Astrocyte of the hippocampus (primary cell): ENCODE measurements at places on chromosomes 3 and 15.

DNA sequence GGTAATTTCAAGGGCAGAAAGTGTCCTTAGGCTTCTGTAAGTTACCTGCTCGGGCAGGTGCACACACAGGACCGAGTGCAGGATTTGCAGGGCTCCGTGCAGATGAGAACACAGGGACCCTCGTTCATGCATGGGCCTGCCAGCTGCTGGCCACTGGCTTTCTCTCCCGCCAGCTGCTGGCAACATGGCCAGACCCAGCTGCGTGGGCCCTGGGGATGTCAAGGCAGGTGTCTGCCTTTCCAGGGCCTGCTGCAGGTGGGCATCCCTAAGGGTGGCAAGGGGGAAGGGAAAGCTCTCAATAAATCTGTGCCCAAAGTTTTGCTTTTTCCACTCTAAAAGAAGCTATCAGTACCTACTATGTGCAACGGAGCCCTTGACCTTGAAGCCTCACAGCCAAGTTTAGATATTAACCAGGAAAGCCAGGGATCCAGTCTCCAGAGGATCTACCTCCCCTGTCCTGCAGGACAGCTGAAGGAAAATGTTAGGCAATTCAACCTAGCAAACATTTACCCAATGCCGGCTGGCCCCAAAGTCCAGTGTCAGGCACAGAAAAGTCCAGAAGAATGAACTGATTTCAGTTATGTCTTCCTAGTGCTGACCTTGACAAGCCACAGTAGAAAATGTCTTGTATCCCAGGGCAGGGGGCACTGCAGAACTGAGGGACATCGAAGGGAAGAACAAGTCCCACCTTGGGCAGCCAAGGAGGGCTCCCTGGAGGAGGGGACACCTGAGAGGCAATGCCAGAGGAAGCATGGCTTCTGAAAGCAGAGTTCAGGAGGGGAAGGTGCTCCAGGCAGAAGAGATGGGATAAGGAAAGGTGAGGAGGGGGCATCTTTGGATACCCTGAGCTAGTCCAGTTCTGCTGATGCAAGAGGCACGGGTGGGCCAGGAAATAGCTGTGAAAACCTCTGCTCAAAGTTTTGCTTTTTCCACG lies 26.4 kb downstream of the NUP210 start:
- no peak for DNase-seq

DNA sequence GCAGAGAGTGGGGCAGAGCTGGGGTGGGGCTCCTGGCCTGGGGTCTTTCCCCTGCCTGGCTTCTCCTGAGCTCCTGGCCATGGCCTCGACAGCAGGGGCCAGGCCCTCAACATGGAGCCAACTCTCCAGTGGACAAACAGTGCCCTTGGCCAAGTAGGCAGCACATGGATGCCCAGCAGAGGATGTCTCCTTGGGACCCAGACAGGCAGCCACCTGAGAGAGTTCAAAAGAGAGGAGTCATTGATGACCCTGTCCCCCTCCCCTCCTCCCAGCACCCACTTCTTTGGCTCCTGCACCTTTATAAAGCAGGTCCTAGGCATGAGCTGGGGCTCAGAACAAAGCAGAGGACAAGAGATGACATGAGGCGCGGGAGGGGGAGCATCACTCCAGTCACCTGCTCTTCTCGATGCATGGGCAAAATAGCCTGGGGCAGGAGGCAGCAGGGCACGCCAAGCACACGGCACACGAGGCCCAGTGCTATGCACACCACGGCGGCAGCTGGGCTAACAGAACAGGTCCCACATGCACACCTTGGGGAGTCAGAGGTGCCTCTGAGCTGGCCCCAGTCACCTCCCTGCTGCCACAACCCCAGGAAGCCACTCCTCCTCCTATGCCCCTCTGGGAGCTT lies 27.4 kb downstream of the SHISA5 start:
- DNase-seq = no peak

GRCh38 chr3:128805772-128806171 lies 73.6 kb upstream of the ACAD9 start:
- DNase-seq = no peak

DNA sequence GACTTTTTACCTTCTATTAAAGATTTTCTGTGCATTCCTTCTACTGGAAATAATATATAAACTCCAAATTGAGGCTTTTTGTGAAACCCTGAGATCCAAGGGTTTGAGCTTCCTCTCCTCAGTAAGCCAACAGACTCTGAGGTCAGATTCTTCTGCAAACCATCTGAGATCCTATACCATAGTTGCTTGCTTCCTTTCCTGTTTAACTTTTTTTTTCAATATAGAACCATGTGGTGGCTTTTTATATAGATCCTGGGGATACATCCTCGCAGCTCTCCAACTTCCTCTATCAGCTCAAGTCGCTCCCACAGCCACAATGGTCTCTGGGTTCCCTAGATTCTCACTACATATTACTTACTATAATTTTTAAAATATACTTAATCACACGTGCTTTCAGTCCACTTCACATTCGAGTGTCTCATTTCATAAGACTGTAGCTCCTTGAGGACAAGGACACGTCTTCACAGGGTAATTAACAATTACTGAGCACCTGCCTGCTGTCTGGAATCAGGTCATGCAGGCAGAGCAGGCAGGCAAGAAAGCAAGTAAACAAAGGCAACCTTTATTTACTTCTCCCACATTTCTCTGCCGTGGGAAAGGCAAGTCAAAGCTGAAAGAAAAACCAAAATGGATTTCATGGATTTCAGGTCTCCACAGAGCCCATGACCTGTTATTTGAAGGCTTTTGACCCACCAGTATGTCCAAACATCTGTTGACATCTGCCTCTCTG lies 941.5 kb downstream of the FHIT start:
- DNase-seq = no peak

DNA sequence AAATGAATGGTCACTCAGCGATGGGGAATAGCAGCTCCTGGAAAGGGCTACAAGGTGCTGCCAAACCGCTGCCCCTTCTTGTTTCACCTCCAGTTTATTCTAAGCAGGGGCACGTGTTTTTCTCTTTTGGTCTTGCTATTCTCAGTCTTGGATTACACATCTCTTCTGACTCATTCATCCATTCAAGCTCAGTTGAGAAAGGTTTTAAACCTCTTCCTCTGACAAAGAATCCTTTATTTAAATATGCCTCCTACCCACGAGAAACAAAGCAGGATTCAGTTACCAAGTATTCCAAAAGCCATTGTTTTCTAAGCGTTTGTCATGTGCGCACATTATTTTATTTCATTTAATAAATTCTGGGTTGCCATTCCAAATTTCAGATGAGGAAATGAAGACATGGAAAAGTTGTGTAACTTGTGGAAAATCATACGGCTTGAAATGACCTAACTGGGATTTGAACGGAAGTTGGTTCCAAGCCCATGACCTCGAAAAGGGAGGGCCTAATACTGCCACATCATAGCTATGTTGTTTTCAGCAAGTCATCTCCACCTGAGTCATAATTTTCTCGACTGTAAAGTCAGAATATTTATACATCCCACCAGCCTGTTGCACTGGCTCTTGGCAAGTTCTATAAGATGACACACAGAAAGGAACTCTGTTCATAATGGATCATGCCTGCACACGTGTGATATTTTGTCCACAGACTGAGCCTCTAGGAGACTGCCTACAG lies 292.0 kb upstream of the SLCO3A1 start:
- DNase-seq = peak; percentile 80

DNA sequence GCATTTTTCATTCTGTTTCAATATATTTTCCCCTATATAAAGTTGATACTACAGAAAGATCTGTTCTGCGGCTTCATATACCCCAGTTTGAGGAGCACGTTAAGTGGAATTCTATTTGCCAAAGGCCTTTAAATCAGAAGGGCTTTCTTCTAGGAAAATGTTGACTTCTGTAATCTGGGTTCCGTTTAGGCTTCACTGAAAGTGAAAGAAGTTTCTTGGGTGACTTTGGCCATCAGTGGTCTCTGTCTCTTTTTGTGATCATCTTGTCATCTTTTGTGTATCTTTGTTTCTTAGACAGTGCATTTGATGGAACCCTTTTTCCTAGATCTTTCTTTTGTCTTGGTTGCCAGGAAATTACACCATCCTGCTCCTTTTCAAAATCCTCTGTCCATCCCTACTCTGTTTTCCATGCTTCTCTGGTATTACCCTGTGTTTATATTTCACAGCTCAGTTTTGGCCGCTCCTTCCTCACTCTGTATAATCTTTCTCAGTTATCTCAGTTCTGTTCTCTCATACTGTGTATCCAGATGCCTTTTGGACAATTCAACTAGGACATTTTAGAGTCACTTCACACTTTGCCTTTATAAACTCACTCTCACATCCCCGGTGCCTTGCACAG lies 40.7 kb upstream of the MAP3K13 start:
- DNase-seq = no peak

- no peak for DNase-seq
Measured at GRCh38 chr3:41508063-41508696, 308.9 kb downstream of the CTNNB1 start.

DNA sequence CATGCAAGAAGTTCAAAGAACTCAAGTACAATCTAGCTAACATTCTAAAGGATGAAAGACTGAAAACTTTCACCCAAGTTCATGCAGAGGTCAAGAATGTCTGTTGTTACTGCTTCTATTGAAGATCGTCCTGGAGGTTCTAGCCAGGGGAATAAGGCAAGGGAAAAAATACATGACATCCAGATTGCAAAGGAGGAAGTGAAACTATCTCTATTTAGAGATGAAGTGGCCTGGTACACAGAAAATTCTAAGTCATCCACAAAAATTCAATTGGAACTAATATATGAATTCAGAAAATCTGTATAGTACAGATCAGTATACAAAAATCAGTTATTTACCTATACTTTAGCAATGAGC lies 693.0 kb downstream of the NR2F2 start:
- peak; percentile 7 for DNase-seq

GRCh38 chr15:40486066-40486770 lies 15.4 kb downstream of the CHST14 start:
- no peak for DNase-seq

DNA sequence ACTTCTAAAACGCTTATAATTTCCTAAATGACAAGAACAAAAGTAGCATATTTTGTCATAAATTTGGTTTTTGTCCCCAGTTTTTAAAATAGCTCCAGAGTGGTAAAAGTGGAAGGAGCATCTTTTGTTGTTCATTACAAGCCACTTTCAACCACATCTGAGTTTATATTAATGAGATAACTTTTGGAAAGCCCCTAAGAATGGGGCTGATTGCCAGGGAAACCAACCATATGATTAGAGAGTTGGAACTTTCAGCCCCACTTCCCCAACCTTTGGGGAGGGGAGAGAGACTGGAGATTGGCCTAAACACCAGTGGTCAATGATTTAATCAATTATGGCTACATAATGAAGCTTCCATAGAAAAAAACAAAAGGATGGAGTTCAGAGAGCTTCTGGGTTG lies 57.4 kb downstream of the CPA3 start:
- DNase-seq = no peak

GRCh38 chr15:101252836-101253235 lies 988 bp upstream of the CHSY1 start:
- DNase-seq = no peak

DNA sequence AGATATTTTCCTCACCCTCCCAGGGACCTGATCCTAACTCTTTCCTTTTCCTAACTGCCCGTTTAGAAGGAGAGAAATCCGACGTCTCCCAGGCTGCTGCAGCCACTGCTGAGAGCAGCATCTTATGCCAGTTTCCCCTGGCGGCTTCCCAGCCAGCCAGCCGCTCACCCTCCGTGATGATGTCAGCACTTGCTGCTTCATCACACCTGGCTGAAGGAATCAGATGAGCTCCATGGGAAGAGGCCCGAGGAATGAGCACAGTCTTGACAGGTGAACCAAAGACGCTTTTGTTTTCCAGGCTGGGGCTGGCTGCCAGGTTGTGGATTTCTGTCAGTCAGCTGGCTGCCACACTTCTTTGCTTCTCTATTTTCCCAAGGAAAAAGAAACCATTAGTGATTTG lies 445.1 kb upstream of the RBMS3 start:
- DNase-seq = peak; percentile 74

- no peak for DNase-seq
Measured at GRCh38 chr3:113057117-113057516, 66.3 kb downstream of the GTPBP8 start.

DNA sequence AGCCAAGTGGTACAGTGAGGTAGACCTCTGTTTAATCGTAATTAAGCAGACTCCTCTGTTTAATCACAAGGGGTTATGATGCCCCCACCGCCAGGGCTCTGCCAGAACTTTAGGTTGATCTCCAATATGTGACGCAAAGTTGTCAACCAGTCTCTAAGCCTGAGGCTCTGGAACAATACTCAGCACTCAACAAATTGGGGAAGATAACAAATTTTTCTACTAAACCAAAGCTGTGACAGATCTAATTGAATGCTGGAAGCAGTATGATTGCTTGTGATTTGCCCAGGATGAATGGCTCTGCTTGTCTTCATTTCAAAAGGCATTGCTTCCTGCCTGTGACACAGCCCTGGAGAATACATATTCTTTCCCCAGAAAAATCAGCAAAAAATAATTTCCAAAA lies 57.1 kb downstream of the SNTN start:
- no peak for DNase-seq

GRCh38 chr3:179733797-179734196 lies 81.0 kb downstream of the USP13 start:
- DNase-seq = no peak

DNA sequence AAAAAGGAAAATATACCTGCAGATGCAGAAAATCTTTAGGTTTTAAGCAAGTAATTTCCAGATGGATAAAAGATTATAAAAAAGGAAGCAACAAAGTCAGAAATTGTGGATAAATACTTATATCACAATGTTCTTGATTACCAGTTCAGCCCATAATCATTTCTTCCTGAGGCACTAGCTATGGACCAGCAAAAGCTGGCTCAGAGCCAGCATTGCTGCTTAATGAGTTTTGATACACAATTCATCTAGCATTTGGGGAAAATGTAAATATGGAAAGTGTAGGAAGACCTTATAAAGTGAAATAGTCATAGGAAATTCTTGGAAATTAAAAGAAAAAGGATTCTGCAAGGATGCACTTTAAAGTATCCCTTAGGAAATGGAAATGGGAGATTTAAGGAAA lies 168.3 kb upstream of the GBE1 start:
- no peak for DNase-seq

DNA sequence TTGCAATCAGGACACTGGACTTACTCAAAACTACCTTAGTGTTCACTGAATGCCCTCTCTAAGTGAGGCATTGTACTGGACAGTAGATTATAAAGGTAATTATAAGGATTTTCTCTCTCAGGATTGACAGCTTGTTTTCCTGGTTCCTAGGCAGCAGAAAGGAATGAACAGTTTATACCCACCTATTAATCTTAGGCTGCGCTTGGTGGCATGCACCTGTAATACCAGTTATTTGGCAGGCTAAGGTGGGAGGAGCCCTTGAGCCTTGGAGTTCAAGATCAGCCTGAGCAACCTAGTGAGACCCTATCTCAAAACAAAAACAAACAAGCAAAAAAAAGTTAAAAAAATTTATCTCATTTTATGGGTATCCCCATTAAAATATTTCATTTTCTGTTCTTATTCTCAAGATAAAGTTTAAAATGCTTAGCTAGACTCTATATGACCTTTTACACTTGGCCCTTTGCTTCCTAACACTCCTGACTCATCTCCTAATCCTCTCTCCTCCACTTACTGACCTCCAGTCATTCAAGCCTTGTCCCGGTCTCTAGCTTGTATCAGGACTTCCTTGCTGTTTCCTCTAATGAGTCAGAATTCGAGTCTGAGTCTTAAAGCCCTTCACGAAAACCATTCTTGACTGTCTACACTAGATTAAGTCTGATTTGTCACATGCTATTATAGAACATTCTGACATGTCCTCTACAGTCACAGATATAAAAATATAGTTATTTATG lies 348.6 kb downstream of the NLGN1 start:
- DNase-seq = no peak
